GM20000 (cell line): ENCODE measurements at places on chromosomes 3 and 15.

GRCh38 chr15:30824518-30825195, 79.1 kb upstream of the FAN1 start:
- no peak for DNase-seq

DNA sequence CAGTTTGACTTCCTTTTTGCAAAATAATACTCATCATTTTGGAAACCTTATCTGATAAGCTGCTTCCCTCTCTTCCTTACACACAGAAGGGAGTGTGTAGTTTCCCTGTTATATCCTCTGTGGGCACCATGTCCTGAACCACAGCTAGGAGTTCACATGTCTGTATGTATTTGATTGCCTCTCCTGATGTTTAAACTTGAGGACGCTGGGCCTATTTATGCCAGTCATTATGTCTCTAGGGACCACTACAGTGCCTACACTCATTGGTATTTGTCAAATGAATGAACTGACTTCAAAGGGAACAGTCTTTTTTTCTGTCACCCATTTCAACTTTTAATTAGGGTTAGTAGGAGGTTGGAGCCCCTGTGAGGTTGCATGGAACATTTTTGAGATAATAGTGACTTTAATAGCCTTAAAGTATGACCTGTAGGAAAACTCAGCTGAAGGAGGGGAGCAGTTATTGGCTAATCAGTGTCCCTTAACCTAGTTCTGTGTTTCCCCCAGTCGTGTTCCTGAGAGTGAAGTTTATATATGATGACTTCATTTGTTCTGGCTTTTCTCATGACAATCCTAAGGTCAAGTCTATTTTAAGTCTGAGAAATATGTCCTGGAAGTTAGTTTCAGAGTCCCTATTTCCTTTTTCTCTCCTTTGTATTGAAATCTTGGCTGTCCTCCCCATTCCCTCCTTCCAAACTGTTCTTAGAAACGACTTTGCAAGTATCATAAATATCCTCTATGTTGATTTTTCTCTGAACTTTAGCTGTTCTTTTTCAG, 28.9 kb downstream of the PDE8A start:
- DNase-seq, result no peak

- DNase-seq, result no peak
These were observed at the start of gene SAMMSON for GRCh38 chr3:69999140-70000027. TSS of gene SAMMSON (plus strand) at chr3:69999733.

DNA sequence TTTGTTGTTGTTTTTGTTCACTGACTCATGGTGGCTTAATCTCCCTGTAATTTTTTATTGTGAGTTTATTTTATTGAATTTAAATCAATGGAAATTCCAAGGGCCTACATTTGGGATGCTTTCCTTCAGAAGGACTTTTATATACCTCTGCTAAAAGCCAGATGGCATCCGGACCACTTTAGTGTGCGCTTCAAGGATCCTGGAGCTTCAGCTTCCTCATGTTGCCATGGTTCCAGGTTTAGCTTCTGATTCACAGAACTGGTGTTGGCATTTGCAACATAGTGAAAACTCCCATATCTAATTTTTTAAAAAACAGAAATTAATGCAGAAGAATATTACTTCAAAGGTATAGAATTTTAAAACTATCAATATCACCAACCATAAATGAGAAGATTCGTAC, 8.5 kb upstream of the HACD2 start:
- DNase-seq, result no peak

DNA sequence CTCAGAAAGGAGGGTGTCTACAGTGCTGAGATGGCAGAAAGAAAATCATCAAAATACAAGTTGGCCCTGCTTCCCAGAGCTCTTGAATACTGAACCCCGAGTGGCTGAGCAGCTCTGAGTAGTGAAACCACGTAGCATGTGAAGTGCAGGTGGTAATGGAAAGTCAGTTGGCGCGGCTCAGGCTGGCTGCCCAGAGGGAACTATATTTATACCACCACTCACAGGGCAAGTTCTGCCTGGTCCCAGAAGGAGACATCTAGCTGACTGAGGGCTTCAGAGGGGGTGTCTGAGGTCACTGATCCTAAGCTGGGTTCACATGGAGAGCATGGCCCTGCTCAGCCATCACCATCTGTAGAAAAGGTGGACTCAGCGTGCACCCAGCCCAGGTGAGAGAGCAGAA, 129.6 kb upstream of the AGBL1 start:
- DNase-seq, result no peak

GRCh38 chr3:143928056-143928455, 43.6 kb upstream of the DIPK2A start:
- DNase-seq, result no peak

DNA sequence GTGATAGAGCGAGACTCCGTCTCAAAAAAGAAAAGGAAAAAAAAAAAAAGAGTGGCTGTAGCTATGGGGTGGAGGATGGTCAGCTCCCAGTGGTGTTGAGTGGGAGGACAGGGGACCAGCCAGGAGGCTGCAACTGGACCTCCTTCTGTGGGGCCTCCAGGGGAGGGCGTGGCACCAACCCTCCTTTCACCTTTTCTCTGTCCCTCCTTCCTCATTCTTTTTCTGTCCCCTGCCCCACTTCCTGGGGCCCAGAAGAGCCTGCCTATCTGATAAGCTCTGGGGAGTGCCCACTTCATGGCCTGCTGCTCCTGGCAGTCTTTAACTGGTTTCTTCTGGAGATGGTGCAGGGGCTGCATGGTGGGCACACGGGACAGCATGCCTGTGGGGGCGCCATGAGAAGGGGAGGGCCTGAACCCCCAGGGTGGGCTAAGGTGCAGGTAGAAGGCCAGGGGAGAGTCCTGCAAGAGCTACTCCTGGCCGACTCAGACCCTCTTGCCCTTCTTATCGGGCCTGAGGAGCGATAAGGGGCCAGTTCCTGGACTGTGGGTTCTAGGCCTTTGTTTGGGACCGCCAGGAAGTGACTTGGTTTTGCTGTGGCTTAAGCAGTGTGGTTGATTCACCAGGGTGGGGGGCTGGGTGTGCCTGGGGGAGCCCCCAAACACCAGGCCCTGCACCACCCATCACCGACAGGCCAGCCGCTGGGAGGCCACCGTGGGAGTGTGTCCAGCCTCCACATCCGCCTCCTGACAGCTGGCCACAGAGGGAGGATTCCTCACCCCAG, 49.4 kb upstream of the FLNB start:
- DNase-seq, result no peak

- no peak for DNase-seq
These were observed 1.5 kb downstream of the CHSY1 start for GRCh38 chr15:101250341-101250831.

DNA sequence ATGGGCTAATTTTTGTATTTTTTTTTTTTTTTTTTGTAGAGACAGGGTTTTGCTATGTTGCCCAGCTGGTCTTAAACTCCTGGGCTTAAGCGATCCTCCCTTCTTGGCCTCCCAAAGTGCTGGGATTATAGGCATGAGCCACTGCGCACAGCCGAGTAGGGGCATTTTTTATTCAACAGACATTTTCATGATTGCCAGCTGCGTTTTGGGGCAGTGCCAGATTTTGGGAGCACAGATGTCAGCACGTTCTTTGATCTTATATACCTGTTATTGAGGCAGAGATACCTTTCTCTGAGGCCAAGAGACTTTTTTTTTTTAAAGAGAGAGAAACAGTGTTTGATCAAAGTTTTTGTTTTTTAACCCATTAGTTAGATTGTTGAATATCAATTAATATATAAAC, 16.8 kb downstream of the NEO1 start:
- DNase-seq, result no peak

- no peak for DNase-seq
These were observed 27.9 kb downstream of the KY start for GRCh38 chr3:134622806-134623365.

- no peak for DNase-seq
These were observed 31.4 kb downstream of the ALS2CL start for GRCh38 chr3:46661776-46662766.

- peak; percentile 92 for DNase-seq
These were observed at the start of gene NKTR for GRCh38 chr3:42600111-42600957. TSS of gene NKTR (plus strand) at chr3:42600686. CDS start at chr3:42601007, 321 bp downstream.

DNA sequence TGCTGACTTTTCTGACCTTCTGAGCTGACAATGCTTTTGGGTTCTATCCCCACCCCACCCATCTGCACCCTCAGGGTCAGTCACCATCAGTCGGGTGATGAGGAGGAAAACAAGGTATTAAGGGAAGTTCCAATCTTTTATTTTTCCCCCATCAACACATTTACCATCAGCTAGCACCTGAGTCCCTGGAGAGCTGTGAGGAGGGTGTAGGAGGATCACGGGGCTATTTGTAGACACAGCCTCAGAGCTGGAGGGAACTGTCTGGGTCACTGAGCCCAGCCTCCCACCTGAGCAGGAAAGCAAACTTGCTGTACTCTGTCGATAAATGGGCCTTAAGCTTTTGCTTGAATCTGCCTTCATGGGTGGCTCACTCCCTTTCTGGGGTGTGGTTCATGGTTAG, 24.8 kb upstream of the ZFAND6 start:
- DNase-seq, result no peak

- DNase-seq, result no peak
These were observed 67.0 kb downstream of the TNIK start for GRCh38 chr3:171393032-171393744.

- DNase-seq, result no peak
These were observed 229.7 kb downstream of the SHOX2 start for GRCh38 chr3:157876556-157876955.

DNA sequence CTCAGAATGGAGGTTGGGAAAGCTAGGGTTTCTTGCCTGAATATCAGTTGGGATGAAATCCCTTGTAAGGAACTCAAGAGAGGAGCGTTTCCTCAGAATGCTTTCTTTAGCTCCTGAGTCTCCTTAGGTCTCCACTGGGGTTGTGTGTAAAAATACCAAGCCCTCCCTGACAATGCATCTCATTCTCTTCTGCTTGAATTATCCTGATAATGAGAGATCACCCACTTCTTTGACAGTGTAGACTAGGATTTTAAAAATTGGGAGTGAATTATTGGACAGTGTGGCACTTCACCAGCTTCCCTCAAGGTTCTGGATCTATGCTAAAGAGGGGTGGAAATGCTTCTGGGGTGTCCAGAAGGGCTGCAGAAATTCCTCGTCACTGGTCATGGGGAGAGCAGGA, 41.8 kb upstream of the POLG start:
- no peak for DNase-seq

GRCh38 chr3:139519998-139520737, 19.4 kb downstream of the RBP1 start:
- DNase-seq, result peak; percentile 33

- DNase-seq, result no peak
These were observed 406.8 kb upstream of the ZNF385D start for GRCh38 chr3:22157848-22158247.

DNA sequence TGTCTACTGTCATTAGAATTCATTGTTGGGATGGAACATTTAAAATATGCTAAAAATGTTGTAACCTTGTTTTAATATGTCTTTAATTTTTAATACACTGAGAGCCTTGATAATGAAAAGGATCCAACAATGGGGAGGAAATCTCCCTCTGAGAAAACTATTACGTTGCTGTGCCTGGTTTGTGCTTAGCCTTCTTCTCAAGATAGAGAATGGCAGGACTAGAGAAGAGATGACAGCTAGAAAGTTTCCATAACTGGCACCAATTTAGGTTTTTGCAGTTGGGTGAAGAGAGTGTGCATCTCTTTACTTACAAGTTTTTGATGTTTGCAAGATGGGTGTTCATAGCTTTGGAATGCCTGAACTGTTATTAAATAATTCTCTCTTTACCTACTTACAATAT, 42.6 kb upstream of the NANOGP8 start:
- DNase-seq, result no peak

- DNase-seq, result no peak
These were observed 14.6 kb downstream of the RNF123 start for GRCh38 chr3:49703956-49704355.

GRCh38 chr15:90240856-90241255, 6.8 kb downstream of the GDPGP1 start:
- no peak for DNase-seq

DNA sequence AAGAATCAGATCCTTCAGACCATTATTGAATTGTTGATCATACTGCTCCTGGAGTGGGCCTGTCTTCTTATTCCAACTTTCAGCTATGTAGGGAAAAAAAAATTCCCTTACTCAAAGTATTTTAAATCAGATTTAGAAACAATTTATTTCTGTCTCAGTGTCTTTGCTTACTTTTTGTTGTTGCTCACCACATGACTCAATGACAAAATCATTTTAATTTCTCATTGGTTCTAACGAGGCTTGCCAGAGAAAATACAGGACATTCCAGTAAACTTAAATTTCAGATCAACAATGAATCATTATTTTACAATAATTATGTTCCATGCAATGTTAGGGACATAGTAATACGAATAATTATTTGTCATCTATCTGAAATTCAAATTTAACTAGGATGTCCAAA, 748.5 kb upstream of the CBLB start:
- no peak for DNase-seq

- DNase-seq, result no peak
These were observed 80.9 kb downstream of the PDE8A start for GRCh38 chr15:85062560-85062959.

DNA sequence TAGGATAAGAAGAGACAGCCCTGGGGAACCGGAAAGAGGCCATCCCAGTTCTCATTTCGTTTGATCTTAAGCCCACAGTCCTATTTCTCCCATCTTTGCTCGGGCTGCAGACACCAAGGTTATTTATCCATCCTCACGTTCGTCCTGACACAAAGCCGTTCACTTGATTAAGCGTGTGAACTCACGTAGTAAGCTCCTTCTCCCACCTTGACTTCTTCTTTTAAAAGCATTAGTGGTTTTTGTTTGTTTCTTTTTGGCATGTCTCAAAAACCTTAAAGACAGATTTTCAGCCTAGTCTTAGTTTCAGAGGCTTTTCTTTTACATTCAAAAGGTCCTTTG, 70.9 kb downstream of the TGFBR2 start:
- no peak for DNase-seq

GRCh38 chr3:25982756-25983155, 192.9 kb downstream of the OXSM start:
- DNase-seq, result no peak

DNA sequence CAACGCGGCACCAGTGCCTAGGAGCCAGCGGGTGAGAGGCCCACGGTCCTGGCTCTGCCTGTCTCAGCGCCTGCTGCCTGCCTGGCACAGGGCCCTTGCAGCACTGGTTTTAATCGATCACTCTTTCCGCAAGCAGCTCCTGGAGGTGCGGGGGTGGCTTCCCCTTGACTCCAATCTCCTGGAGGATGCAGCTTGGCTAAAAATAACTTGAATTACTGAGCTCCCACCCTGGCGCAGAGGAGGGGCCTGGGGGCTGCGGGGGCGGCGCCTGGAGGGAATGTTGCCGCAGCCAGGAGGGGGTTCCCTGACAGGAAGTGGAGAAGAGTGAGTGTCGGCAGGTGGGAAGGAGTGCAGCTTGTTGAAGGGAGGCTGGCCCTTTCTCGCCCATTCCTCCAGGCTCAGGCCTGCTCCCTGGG, 9.9 kb upstream of the RPL29 start:
- no peak for DNase-seq

DNA sequence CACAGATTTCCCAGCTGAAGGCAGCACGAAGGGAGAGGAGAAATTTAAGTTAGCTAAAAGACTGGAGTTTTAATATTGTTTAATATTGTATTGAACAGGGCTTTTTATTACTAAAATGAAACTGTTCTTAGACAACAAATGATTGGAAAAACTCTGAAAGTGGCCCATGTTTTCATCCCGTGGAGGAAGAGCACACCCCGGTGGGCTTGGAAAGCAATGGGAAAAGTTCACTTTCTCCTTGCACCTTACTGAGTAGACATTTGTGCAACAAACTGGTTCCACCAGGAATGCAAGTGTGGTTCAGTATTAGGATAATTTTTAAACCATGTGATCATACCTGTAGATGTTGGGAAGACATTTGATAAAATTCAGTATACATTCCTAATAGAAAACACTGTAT, 8.2 kb upstream of the ESYT3 start:
- DNase-seq, result no peak

- DNase-seq, result no peak
These were observed 9.3 kb upstream of the TM4SF18 start for GRCh38 chr3:149342413-149343380.
